ENCODE measurements at places on chromosomes 3 and 15. TPM values are rescaled to one million over a fixed set of nuclear protein-coding genes. Genes with fewer than 3 reads are reported as not detected.

Gene TMEM207
- not detected for total RNA-seq

- DNase-seq: no peak
- H3K27ac ChIP-seq: no peak overlapping the region
- H3K4me1 ChIP-seq: no peaks in the 10 kb centered on the region
- no peaks in the 10 kb centered on the region for H3K27me3 ChIP-seq
Measured at GRCh38 chr15:81146466-81146865, 12.4 kb downstream of the CFAP161 start.

DNA sequence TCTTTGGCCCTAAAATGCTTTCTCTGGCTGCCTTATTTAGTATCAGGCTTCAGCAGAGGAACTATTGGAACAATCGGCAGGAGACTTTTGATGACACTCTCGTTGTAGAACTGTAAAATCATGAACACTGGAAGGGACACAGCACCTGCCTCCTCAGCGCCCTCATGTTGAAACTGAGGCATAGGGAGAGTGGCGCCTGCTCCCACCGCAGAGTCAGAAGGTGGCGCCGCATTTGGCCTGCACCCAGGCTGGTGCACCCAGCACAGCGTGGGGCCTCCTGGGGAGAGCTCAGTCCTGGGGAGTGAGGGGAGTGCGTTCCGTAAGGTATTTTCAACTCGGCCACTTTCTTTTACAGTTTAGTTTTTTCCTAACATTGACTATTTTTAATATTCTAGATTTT lies 78.2 kb upstream of the BLM start:
- no peak overlapping the region for H3K27ac ChIP-seq
- DNase-seq: no peak
- no peak overlapping the region for H3K4me3 ChIP-seq
- no peaks in the 10 kb centered on the region for H3K27me3 ChIP-seq
- H3K36me3 ChIP-seq: peaks cover 46% of the 10 kb centered on the region

DNA sequence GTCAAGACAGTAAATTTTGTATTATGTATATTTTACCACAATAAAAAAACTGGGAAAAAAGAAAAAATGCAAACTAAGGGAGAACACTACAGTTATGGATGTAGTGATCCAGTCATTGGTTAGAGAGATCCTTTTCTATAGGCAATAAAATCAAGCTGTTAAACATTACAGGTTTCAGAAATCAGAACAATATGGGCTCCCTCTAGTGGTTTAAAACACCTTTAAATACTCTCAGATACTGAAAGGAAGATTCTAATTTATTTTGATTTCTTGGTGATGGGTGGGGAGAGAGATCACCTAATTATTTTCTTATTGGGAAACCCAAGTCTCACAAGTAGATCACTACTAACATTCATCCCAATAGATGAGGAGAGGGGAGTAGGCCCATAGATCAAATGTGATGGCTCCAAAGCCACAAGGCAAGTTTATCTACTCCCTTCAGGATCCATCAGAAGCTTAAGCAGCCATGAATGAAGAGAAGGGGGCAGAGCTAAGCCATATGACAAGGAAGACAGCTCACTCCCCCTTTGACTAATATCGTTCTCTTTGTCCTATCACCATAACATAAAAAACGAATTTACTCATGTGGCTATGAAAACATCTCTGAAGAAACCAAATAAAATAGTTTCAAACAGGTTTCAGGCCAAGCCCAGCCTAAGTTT lies 118.6 kb downstream of the ANO10 start:
- no peak for DNase-seq
- no peak overlapping the region for H3K4me3 ChIP-seq
- no peaks in the 10 kb centered on the region for H3K27me3 ChIP-seq
- peaks cover 6% of the 10 kb centered on the region for H3K4me1 ChIP-seq

Gene XYLB
- total RNA-seq: 9.2 TPM

Gene TEX55
- not detected for total RNA-seq

DNA sequence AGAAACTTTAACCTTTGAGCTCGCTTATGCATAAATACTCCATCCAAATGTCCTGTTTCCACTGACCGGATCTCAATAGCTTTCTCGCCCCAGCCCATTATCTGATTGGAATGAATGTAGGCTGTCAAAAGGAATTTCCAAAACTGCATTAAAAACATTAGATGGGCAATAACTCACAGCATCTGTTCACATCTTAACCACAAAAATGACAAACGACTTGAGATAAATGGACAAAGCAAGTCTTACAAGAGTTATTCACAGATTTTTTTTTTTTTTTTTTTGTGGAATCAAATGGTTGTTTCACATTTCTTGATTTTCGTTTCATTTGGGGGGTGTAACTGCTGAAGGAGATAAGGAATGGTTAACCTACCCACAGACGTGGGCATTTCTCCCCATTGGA lies 39.7 kb upstream of the SLC2A2 start:
- H3K4me3 ChIP-seq: no peak overlapping the region
- no peaks in the 10 kb centered on the region for H3K4me1 ChIP-seq
- no peak overlapping the region for H3K27ac ChIP-seq
- DNase-seq: no peak

DNA sequence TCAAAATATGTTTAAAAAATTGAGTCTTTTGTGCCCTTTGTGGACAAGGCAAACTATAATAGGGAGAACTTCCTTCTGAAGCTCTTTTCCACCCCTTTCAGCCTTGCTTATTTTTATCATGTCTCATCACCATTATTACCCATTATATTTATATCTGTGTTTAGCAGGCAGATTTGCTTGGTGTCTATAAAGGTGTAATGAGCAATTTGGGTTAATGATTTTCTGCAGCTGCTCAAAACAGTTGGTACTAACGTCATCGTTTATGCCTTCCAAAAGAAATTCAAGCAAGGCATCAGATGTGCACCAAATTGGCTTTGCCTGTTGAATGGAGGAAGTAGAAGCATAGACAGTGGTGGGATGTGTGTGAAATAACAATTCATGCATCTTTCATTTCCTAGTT lies 483.7 kb upstream of the SGO1 start:
- H3K4me1 ChIP-seq: peaks cover 19% of the 10 kb centered on the region
- no peak overlapping the region for H3K4me3 ChIP-seq
- H3K27me3 ChIP-seq: no peaks in the 10 kb centered on the region
- no peak overlapping the region for H3K27ac ChIP-seq

Gene FES
- total RNA-seq: 12.8 TPM

Gene CLRN1
- 1.0 TPM for total RNA-seq

GRCh38 chr3:185792955-185793354 lies 31.9 kb downstream of the IGF2BP2 start:
- DNase-seq: no peak
- no peaks in the 10 kb centered on the region for H3K36me3 ChIP-seq
- no peaks in the 10 kb centered on the region for H3K27me3 ChIP-seq
- H3K4me3 ChIP-seq: no peak overlapping the region

DNA sequence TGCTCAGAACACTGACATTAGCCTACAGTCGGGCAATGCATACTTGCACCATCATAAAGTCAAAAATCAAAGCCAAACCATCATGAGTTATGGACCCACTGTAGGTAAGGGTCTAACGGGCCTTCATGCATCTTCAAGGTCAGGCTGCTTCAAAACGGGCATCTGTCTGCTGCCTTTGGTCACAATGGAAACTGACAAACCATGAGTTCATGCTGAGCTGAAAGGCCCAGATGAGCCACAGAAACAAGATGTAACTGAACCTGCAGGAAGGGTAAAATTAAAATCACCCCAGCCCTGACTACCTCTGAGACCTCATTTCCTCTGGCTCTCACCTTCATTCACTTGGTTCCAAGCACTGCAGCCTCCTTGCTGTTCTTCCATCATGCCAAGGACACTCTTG lies 143.8 kb downstream of the ERC2 start:
- H3K27ac ChIP-seq: no peak overlapping the region
- no peak for DNase-seq
- no peaks in the 10 kb centered on the region for H3K27me3 ChIP-seq
- no peaks in the 10 kb centered on the region for H3K36me3 ChIP-seq
- no peaks in the 10 kb centered on the region for H3K4me1 ChIP-seq

DNA sequence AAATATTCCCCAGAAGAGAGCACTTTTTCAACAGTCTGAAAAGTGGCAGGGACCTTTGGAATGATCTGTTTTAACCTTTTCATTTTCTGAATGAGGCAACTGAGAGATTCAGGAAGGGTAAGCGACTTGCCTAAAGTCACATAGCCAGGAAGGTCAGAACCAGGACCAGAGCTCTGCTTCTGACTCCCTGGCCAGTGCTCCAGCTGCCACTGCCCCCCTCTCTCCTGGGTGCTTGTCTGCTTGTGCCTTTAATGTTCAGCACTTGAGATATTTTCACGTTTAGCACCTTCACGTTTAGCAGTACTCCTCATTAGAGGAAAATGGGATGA lies 68.3 kb downstream of the SMAD3 start:
- DNase-seq: no peak
- H3K36me3 ChIP-seq: no peaks in the 10 kb centered on the region
- peaks cover 11% of the 10 kb centered on the region for H3K4me1 ChIP-seq
- no peak overlapping the region for H3K27ac ChIP-seq
- no peak overlapping the region for H3K4me3 ChIP-seq

- no peaks in the 10 kb centered on the region for H3K27me3 ChIP-seq
- H3K36me3 ChIP-seq: no peaks in the 10 kb centered on the region
- no peak overlapping the region for H3K4me3 ChIP-seq
- no peak for DNase-seq
- no peaks in the 10 kb centered on the region for H3K4me1 ChIP-seq
- no peak overlapping the region for H3K27ac ChIP-seq
Measured at GRCh38 chr3:37236024-37236423, 61.6 kb upstream of the LRRFIP2 start.

GRCh38 chr3:29324180-29324651 lies 43.3 kb downstream of the RBMS3 start:
- H3K4me3 ChIP-seq: no peak overlapping the region
- no peaks in the 10 kb centered on the region for H3K36me3 ChIP-seq
- H3K4me1 ChIP-seq: no peaks in the 10 kb centered on the region
- no peaks in the 10 kb centered on the region for H3K27me3 ChIP-seq
- peak; percentile 49 for DNase-seq

DNA sequence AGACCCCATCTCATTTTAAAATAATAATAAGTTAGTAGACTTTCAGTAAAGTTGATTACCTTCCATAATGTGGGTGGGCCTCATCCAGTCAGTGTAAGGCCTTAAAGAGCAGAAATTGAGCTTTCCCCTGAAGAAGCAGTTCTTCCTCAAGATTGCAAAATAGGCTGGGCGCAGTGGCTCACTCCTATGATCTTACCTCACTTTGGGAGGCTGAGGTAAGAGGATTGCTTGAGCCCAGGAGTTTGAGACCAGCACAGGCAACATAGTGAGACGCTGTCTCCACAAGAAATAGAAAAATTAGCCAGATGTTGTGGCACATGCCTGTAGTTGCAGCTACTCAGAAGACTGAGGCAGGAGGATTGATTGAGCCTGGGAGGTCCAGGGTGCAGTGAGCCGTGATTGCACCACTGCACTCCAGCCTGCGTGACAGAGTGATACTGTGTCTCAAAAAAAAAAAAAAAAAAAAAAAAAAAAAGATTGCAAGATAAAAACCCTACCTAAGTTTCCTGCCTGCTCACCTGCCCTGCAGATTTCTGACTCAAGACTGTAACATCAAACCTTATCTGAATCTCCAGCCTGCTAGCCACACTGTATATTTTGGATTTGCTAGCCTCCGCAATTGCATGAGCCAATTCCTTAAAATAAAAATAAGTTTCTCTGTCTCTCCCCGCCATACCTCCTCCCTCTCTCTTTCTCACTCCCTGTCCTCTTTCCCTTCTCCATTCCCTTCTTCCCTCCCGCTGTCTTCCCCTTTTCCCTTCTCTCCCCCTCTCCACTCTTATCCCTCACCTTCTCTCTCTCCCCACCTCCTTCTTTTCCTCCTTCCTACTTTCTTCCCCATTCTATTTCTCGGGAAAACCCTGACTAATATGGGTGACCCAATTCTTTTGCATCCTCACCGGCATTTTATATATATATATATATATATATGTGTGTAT lies 16.9 kb downstream of the KLHL18 start:
- H3K4me3 ChIP-seq: no peak overlapping the region
- DNase-seq: peak; percentile 5
- no peaks in the 10 kb centered on the region for H3K4me1 ChIP-seq
- H3K36me3 ChIP-seq: peaks cover 9% of the 10 kb centered on the region

DNA sequence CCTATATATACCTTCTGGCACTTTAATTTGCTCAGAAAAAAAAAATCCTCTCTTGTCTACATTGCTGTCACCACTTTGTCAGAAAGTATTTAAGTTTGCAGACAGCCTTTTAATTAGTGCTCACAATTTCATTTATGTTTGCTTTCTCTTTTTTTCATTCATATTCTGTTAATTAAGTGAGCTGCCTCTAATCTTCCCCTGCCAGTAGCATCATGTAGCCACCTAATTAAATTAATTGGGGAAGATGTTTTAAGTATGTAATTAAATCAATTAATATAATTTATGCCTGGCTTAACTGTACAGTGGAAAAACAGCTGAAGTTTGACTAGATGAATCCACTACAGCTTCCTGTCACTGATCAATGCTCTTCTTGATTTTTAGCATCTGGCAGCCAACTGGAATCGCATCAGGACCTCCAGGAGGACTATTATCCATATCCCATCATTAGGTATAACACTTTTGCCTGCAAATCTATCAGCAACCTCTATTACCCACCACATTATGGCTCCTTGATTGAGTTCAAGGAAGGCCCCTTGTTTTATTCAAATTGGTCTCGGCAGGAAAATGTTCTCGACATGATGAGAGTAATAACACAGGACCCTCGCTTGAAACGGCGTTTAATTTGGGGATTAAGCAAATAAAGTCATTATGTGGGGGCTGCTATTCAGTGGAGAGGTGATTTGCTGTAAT lies 118.5 kb downstream of the IQCH start:
- H3K4me1 ChIP-seq: no peaks in the 10 kb centered on the region
- no peak overlapping the region for H3K27ac ChIP-seq
- no peaks in the 10 kb centered on the region for H3K27me3 ChIP-seq
- no peak for DNase-seq
- H3K36me3 ChIP-seq: no peaks in the 10 kb centered on the region

GRCh38 chr15:78542647-78543046 lies 2.4 kb downstream of the PSMA4 start:
- no peak overlapping the region for H3K4me3 ChIP-seq
- H3K27ac ChIP-seq: no peak overlapping the region
- H3K4me1 ChIP-seq: peaks cover 29% of the 10 kb centered on the region
- no peaks in the 10 kb centered on the region for H3K27me3 ChIP-seq
- no peak for DNase-seq

DNA sequence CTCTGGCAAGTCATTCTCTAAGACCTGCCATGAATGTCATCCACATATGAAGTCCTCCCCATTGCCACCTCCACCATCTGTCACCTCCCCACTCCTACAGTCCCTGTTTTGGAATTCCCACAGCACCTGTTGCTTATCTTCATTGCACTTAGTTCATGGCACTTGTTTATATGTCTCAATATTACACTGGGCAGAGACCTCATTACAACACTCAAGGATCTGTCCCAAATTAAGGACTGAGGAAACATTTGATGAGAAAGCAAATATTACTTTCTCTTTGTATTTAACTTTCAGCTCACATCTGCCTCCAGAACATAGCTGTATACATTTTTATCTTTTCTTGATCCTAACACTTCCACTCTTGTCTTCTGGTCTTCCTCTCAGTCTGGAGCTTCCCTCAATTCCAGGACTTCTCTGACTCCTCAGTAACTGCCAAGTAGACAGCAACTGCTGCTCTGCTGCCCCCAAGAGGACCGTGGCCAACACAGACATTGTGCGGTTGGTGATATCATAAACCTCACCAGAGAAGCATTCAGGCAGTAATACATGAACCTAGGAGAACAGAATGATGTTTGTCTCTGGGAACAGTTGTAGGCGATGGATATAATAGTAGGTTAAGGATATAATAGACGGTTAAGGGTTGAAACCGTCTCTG lies 45.0 kb upstream of the FGF12 start:
- peak; percentile 31 for DNase-seq
- no peak overlapping the region for H3K4me3 ChIP-seq
- H3K27ac ChIP-seq: no peak overlapping the region
- peaks cover 4% of the 10 kb centered on the region for H3K27me3 ChIP-seq
- no peaks in the 10 kb centered on the region for H3K36me3 ChIP-seq

Gene EHD4
- total RNA-seq: 17.0 TPM

Data from adrenal gland (tissue), 19 donors.